ENCODE measurements at places on chromosomes 12 and 14.

DNA sequence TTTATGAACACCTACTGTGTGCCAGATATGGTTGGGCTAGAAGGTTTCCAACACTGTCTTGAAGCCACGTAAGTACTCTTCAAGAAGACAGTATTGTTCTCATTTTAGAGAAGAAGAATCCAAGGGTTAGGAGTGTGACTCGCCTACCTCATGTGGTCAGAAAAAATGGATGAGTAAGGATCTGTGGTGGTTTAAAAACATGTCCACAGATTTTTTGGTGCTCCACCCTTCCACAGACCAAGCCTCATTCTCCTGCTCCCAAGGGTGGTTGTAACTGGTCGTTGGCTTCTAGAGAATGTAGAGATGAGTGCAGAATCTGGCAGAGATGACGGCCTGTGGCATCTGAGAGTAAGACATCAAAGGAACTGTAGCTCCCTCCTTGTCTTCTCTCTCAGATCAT, 30.3 kb upstream of the TTC7B start:
- no peak for DNase-seq

GRCh38 chr12:24500831-24501230, 448.1 kb downstream of the BCAT1 start:
- DNase-seq = no peak

- DNase-seq = no peak
Observed at GRCh38 chr12:11855983-11856374, 206.5 kb downstream of the ETV6 start.

- DNase-seq = no peak
Observed at GRCh38 chr12:129819391-129819790, 84.4 kb downstream of the TMEM132D start.

- peak; percentile 40 for DNase-seq
Observed at GRCh38 chr14:61662437-61663311, 32.6 kb upstream of the HIF1A start.

GRCh38 chr14:39043352-39043943, 59.6 kb downstream of the SEC23A start:
- DNase-seq = no peak

GRCh38 chr14:59284059-59284458, 95.6 kb downstream of the DAAM1 start:
- DNase-seq = no peak

- DNase-seq = no peak
Observed at GRCh38 chr12:24489939-24490338, 459.0 kb downstream of the BCAT1 start.

GRCh38 chr12:118960865-118961264, 20.5 kb upstream of the SRRM4 start:
- no peak for DNase-seq

- DNase-seq = no peak
Observed at GRCh38 chr12:91617818-91618217, 435.2 kb upstream of the DCN start.

GRCh38 chr14:50021261-50022031, 94.9 kb downstream of the VCPKMT start:
- DNase-seq = no peak

GRCh38 chr12:1885599-1886245, 32.7 kb downstream of the CACNA2D4 start:
- DNase-seq = no peak

All from natural killer cell (primary cell).